Suprapubic skin (tissue), 4 donors: ENCODE measurements at places on chromosomes 3 and 15.

DNA sequence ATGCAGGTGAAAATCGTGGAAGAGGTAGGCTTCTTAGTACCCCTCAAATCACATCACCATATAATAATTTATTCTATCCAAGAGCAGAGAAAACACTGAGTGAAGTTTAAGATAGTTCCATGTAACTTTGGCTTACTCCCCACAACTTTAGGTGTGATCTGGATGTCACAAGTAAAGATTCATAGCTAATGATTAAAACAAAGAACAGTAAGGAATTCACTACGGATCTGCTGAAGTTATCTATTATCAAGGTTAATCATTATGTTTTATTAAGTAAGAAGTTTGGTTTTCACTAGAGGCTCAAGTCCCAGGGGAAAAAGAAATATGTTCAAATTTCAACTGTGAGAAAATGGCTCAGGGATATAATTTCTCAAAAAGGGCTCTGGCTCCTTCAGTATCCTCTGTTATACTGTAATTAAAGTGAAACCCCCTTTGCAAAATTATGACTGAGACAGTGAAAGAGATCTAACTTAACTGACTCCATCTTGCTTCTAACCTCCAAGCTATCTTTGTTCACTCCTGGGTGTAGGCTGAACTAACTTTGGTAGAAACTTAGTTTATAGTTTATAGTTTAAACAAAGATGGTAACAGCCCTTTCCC is 17.1 kb downstream of the CD80 start:
- no peak for DNase-seq

GRCh38 chr3:188147782-188148181 is 6.2 kb upstream of the LPP start:
- DNase-seq: no peak

- DNase-seq: no peak
Observed at GRCh38 chr3:86176445-86176784, 814.5 kb downstream of the VGLL3 start.

DNA sequence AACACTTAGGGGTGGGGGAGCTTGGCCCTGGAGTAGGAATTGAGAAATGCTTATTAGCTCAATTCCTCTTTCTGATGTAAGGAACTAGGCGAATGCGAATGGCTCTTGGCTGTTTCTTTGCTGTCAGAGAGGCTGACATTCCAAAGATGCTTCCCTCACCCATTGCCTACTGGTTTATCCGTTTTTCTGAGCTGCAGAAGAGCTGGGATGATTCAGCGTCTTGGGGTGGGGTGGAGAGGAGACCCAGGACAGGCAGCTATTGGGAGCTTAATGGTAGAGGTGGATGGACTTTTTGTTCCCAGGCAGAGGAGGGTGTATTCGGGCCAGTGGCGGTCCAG is 9.8 kb downstream of the PLEKHO2 start:
- no peak for DNase-seq

DNA sequence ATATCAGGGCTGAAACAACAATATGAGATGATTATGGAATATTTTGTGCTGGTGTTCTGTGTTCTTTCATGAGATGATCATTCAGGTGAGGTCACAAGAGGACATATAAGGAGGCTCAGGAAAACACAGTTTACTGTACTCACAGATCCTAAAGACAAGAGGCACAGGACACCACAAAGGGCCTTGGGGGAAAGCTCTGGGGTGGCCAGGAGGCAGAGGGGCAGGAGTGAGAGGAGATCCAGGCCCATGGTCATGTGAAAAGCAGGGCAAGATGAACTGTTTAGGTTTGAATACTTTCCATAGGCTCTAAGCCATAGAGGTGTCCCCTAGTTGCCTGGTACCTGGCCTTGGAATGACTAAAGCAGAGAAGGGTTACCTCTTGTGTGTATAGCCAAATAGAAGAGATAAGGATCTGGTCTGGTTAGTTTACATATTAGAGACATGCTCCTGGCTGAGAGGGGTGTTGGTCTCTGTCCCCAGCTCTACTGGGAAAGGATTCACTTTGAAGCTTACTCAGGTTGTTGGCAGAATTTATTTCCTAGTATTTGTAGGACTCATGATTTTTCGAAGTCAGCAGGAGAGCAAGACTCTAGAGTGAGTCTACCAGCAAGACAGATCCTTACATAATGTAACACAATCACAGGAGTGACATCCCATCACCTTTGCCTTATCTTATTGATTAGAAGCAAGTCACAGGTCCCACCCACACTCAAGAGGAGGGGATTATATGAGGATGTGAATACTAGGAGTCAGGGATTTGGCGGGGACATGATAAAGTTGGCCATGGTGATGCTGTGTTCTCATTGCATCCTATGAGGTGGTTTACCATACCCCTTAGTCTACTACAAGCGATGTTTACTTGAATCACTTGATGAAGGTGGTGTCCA is 11.3 kb upstream of the TM4SF1 start:
- no peak for DNase-seq

GRCh38 chr3:64444490-64445108 is 219.3 kb upstream of the PRICKLE2 start:
- DNase-seq: no peak

DNA sequence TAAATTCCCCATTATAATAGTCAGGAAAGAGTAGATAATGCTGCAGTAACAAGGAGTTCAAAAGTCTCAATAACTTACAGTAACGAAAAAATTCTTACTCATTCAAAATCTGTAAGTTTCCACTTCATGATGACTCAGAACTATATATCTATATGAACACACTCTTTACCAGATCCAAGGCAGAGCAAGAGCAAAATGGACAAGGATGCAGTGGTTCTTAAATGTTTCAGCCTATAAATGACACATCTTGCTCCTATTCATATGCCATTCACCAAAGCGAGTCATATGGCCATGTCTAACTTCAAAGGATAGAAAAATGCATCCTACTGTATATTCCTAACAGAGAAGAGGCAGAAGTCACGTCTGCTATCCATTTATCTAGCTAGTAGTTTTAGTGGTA is 787.7 kb downstream of the NAALADL2 start:
- no peak for DNase-seq

DNA sequence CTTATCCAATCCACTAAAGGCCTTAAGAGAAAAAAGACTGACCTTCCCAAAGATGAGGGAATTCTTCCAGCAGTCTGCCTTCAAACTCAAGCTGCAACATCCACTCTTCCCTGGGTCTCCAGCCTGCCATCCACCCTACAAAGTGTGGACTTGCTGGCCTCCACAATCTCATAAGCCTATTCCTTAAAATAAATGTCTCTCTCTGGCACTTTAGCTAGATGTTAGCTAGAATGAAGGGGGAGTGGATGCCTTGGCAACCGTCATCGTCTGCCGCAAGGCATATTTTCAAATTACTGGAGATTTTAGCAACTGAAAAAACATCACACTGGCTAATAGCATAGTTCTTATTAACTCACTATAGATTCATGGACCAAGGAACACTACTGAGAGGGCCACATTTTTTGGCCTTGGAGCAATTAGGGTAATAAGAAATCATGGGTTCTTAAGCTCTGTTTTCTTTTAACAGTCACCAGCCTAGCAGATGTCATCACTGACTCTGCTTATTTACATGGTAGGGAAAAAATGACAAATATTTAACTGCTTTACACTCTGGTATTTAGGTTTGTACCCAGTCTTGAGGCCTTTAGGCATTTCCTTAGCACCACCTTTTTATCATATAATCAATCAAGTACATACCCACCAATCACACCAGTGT is 245.3 kb downstream of the MYRIP start:
- DNase-seq: no peak

GRCh38 chr15:65115542-65115941 is 542 bp upstream of the UBAP1L start:
- DNase-seq: no peak

DNA sequence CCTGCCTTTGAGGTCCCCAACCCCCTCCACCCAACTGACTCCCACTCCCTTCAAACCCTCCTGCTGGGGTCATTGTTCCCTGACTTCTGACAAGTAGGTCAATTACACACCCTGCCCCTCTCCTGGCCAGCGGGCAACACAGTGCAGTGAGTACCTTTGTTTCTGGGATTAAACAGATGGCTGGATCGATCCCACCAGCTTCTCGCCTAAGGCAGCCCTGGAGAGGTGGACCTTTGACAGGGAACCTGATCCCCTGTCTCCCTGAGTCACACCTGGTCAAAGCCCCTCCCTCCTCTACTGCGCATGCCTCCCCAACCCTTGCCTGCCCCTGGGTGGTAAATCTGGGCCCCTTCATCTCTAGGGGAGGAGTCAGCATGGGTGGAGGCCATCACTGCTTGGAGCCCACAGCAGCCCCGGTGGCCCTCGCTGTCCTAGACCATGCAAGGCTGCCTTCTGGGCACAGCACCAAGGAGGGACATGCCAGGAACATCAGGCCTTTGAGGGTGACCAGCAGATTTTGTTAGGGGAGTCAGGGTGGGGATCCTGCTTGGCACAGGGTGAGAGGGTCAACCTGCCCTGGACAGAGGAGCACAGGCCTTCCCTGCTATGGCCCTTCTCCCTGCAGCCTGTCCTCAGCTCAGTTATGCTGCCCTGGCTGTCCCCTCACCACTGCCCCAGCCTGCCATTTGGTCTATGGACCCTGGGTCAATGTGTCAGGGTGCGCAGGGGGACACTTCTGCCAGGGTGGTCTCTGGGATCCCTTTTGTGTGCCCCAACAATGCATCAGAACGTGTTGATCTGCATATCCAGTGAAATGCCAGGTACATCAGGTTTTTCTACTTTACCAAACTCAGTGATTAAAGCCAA is 9.8 kb upstream of the PRR23E start:
- DNase-seq: peak; percentile 71

DNA sequence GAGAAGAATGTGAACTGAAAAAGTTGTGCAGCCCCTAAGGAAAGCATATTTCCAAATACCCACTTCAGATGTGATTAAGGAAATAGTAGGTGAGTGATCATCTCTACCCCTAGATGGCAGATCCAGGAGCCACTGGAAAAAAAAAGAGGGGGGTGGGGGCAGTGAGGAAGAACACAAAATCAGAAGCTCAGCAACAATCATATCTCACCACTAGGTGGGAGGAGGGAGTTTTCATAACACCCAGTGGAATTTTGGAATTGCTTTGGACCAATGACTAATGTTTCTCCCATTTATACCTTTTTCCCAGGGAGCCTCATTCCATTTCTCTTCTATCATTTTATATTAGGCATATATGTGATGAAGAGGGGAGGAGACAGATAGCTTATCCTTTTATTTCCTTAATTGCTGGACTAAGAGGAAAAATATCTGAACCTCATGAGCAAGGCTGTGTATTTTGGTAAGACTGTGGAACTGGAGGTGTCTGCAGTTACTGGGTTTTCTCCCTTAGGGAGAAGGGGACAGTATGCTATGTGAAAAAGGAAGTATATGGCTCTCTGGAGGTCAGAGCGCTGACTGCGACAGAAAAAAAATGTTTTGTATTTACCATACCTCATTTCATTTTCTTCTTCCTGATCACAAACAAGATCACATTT is 363.4 kb downstream of the GAP43 start:
- DNase-seq: no peak

- no peak for DNase-seq
Observed at GRCh38 chr15:95946241-95946640, 384.3 kb upstream of the NR2F2 start.

DNA sequence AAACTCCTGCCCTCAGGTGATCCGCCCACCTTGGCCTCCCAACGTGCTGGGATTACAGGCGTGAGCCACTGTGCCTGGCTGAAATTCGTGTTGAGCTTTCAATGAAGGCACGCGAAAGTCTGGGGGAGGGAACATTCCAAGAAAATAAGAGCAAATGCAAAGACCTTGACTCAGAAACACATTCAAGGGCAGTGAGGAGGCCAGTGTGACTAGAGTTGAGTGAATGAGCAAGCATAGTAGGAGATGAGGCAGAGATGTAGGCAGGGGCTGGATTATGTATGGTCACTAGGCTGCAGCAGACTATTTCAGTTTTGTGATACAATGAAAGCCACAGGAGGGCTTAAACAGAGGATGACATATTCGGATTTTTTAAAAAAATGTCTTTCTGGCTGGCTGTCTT is 67.0 kb downstream of the SCN11A start:
- DNase-seq: no peak

DNA sequence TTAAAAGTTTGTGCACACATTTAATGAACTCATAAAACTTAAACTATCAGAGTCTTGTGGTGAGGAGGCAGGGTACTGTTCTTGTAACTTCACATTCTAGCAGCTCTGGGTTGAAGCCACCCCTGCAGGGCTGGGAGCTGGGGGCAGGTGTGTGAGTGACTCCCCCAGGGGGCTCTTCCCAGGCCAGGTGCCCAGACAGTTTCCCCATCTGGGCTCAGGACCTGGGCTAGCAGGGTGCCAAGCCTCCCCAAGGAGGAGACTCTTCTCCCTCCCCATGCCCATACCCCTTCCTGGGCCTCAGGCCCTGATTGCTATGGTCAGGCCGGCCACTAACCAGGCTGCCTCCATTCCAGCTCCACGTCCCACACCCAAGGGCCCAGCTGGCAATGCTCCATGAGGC is 22.0 kb upstream of the CHCHD6 start:
- no peak for DNase-seq

DNA sequence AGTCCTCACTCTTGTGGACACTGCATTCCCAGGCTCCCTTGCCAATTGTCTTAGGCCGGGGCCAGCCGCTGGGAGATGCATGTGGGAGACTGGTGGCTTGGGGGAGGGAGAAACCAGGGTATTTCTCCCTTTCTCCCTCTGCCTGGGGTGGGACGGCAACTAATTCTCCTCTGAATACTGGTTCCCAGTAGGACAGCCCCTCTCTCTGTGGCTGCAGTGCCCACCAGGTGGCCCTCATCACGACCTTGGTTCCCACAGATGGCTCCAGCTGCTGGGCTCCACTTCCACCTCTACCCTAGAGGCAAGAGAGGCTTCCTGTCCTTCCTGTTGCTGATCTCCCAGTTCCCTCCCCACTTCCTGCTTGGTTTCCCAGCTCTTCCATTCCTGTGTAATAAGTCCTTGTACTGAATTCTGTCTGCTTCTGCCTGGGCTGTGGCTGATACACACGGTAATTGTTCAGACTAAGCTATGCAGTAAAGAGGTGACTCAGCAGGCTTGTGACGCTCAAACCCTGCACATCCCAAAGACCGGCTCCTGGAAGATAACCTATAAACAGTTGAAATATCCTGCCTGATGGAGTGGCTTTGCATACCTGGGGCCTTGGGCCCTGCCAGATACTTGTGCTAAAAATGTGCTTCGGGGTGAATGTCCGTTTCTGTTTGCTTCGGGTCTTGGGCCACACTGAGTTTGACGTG is 20.4 kb upstream of the COPG1 start:
- DNase-seq: no peak

GRCh38 chr3:59783468-59783988 is 733.7 kb upstream of the CFAP20DC start:
- DNase-seq: no peak

- DNase-seq: peak; percentile 71
Observed at GRCh38 chr3:195907934-195908693, at the start of gene TNK2. TSS of gene TNK2 (minus strand) at chr3:195908551. CDS start at chr3:195888588, 19,963 bp downstream.

DNA sequence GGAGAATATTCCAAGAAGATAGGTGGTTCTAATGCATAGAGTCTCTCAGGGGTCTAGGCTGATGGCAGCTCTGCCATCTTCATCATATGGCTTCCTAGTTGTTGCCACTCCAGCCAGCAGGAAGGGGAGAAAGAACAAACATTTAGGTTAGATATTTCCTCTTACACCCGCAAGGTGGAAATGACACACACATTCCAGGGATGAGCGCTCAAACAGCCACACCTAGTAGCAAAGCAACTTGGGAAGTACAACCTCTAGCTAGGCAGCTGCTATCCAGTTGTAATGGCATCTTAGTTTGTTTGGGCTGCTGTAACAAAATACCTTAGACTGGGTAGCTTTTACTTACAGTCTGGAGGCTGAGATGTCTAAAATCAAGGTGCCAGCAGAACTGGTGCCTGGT is 51.9 kb upstream of the ADAMTSL3 start:
- no peak for DNase-seq
